Left ventricle myocardium superior (tissue), 1 donor: ENCODE measurements at places on chromosomes 4 and X. TPM values are rescaled to one million over a fixed set of nuclear protein-coding genes. Genes with fewer than 3 reads are reported as not detected.

Gene XAGE1A
- total RNA-seq: not detected

DNA sequence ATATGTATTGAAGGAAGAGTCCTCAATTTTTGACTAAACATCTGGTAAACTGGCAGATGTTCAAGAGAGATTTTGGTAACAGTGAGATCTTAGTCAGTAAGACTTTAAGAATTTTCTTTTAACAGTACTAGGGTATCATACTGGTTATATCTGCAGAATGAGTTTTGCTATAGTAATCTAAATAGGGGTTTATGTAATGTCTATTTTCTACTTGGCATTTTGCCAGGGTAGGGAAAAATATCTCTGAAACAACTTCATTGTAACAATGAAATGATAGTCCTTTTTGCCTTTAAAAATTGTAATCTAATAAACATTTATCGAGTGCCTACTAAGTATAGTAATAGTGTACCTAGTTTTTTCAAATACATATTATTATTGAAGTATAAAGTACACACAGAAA, 32.1 kb downstream of the XK start:
- DNase-seq: no peak

- DNase-seq: peak; percentile 58
Measured at GRCh38 chr4:2867758-2868491, 24.3 kb downstream of the ADD1 start.

Gene FRMPD3
- not detected for total RNA-seq

- DNase-seq: no peak
Measured at GRCh38 chr4:4356106-4357041, 30.5 kb upstream of the NSG1 start.

DNA sequence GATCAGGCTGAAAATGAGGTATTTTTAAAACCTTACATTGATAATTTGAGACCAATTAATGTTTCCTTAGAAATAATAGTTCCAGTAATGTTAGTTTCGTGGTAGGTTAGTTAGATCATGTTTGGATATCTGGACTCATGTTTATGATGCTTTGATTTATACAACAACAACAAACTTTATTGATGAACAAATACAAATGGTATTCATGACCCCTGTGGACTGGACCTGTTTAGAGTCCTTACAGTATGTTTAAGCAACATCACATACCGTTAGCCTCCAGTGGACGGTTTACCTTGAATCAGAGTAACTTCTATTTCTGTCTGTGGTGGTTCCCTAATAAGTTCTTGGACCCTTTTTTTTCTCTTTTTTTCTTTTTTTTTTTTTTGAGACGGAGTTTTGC, 18.0 kb downstream of the ZRSR2 start:
- DNase-seq: no peak

- no peak for DNase-seq
Measured at GRCh38 chr4:48085821-48086589, 48.0 kb downstream of the TXK start.

DNA sequence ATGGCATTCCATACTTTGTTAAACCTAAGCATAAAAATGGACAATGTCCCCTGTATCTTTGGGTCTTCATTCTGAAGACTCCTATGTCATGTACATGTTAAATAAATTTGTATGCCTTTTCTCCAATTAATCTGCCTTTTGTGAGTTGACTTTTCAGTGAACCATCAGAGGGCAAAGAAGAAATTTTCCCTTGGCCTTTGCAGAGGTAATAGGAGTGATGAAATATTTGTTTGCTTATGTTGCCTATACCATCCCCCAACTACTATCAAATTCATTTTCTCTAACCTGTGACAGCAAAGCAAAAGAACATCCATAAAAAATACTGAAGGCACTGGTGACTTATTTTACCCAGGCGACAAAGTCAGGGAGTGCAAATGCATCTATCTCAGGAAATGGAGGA, 18.2 kb downstream of the NAAA start:
- no peak for DNase-seq

GRCh38 chr4:48739560-48740019, 40.5 kb downstream of the FRYL start:
- no peak for DNase-seq

DNA sequence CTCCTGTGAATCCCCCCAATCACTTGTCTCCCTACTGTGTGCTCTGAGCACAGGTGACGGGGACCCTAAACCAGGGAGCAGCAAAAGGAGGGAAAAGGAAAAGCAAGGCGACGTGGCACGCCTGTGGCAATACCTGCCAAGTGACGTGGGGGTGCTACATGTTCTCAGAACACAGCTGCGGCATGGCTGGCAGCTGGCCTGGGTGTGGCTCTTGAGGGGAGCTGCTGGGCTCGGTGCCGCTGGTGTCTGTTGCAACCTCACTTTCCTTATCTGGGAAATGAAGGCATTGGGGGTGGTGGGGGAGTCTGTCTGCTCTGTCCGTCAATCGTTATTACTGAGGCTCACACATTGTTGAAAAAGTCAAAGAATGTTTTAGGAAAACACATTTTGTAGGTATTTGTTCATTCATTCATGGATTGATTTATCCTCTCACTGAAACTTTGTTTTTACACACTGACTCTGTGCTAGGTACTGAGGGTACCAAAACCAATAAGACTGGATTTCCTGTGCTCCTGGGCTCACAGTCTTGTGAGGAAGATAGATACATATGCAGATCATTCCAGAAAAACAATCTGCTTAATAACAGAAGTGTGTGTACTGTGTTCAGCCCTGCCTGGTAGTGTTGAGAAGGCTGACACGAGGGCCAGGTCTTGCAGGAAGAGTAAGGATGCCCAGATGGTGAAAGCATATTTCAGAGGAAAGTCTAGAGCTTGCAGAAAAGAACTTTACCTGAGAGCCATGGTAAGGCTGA, 217.6 kb downstream of the PTTG2 start:
- peak; percentile 91 for DNase-seq

DNA sequence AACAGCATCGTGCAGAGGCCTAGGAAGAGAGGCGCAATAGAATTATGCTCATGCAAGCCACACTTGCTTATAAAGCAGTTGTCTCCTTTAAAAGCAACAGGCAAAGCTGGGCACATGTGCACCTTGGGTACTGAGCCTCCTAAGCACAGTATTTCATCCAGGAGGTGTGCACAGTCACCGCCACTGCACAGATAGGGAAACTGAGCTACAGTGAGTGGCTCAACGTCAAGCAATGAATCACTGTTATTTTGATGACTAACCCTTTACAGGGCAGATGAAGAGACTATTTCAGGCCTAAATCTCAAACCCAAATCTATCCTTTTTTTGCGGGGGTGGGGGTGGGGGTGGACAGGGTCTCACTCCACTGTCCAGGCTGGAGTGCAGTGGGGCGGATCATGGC, 42.3 kb downstream of the BCOR start:
- no peak for DNase-seq

DNA sequence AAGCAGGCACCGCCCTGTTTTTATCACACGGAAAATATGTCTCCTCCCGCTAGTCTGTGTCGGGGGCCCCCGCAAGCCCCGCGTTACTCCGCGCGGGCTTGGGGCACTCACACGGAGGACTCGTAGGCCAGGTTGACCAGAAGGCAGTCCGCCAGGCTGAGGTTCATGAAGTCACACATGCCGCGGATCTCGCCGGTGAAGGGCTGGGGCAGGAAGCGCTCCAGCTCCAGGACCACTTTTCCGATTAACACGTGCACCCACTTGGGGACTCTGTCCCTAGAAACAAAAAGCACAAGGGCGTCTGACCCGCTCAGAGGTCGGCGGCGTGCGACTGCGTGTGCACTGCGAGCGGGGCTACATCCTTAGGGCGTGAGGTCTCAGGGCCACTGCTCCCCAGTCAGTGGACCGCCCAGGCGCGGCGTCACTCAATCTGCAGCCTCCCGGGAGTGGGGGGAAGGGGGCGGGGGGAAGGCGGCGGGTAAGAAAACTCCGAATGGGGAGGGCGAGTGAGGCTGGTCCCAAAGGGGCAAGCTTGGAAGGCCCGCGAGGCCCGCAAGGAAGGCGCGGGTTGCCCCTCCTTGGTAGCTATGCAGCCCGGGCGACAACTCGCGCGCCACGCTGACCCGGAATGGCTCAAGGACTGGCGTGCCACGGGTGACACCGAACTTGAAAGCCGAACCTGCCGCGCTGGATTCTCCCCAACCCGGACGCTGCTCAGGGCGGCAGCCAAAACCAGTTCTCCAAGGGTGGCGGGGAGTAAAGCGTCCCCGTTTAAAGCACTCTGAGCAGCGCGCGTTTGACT, 722 bp downstream of the NAAA start:
- DNase-seq: peak; percentile 86

- no peak for DNase-seq
Measured at GRCh38 chr4:3341760-3342159, 48.9 kb downstream of the RGS12 start.

DNA sequence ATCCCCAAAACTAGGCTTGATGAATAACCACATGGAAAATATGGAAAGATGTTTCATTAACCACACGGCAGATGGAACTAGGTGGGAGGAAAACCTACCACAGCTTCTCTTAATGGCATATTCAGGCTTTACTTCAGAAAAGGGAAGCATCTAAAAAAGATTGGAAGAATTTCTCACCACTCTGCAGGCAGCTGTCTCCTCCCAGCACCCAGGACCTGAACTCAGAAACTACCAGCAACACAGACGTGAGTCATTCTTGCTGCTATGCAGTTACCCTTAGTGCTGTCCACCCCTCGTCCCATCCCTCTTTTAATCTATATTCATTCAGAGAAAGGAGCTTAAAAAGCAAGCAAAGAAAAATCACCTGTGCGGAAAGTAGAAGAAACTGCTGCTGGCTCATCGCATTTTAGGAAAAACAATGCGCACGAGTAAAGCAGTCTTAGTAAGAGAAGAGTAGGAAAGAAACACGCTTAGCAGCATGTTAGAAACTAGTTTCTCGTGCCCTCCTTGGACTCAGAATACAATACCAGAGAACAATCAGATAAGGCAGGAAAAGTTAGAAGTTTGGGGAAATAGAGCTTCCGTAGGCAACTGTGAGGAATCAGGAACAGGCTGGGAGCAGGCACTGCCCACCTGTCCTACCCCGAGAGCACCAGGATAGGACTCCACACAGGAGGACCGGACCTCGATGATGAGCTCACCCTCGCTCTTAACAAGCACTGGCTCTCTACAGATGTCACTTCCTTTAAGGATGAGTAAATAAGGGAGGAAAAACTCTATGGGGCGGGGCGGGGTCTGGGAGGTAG, 48.1 kb upstream of the ENPP6 start:
- DNase-seq: no peak

Gene GPR82
- total RNA-seq: 0.27 TPM

DNA sequence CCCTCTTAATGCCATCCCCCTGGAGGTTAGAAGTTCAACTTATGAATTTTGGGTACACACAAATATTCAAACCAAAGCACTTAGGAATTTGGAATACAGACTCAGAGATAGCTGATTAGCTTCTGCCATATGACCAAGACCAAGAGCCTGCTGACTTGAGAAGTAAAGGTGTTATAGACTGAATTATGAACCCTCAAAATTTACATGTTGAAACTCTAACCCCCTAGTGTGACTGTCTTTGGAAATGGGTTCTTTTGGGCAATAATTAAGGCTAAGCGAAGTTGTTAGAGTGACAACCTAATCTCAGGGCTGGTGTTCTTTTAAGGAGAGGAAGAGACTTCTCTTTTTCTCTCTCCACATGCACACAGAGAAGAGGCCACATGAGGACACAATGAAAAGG, 151.2 kb downstream of the COX18 start:
- DNase-seq: no peak

Gene UGT8
- total RNA-seq: 0.12 TPM

Gene KIF4A
- total RNA-seq: 0.40 TPM

DNA sequence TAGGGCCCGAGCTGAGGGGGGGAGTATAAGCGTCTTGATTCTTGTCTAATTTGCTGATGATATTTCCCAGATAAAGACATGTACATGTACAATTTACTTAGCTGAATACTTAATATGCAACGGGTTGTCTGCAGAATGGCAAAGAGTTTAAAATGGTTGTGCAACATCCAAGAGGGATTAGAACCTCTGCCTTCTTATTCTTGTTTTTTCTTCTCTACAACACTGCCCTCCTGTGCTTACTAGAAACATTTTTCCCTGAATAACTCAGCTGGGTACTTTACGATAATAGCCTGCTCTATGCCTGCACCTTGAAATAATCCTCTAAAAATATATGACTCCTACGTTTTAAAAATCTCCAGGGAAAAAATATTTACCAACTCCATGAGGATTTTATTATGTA, 41.8 kb downstream of the INTS12 start:
- no peak for DNase-seq

DNA sequence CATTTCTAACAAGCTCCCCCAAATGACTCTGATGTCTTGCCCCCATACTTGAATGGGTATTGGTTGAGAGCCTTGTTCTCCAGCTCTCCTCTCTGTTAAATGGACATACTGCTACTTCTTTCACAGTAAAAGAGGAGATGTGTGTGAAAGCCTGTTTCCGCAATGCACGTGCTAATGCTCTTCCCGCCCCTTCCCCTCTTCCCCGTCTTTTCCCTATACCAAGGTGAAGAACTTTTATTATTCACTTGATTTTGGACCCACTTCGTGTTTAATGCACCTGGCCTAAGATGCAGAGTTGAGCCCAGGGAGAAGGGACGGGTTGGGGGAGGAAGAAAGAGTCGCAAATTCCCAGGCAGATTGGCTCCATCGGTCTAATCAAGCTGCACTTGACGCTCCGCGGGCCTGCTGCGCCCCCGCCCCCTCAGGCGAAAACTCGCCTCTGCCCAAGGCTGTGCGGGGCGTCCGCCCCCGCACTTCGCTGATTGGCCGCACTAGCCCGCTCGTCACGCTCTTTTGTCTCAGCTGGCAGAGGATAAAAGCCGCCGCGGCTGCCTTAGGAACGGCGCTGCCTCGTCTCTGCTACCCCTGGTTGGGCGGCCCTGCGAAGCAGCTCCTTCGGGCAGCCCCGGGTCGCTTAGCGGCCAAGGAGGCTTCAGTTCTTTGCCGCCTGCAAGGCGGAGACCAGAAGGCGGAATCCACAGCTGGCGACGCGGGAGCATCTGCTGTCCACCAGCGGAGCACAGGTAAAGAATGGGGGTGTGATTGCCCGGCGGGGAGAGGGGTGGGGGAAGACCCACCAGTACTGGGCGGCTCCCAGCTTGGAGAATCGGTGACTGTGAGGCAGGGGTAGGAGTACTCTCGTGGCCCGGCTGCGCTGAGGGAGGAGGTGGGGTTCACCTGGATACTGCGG, at the start of gene ZCCHC12:
Gene ZCCHC12 (plus strand): TSS at position 562 of the 910 bp plus-strand sequence. CDS start 1,421 bp downstream, outside the sequence.
- DNase-seq: peak; percentile 57

- DNase-seq: no peak
Measured at GRCh38 chr4:20831746-20832145, 131.5 kb downstream of the PACRGL start.

Gene WDR19
- total RNA-seq: 5.1 TPM

Gene BTK
- total RNA-seq: 4.1 TPM
